H1 (cell line): ENCODE measurements at places on chromosomes 5 and 9.

GRCh38 chr9:92726348-92726747 lies 38.3 kb downstream of the BICD2 start:
- peak; percentile 34 for DNase-seq

DNA sequence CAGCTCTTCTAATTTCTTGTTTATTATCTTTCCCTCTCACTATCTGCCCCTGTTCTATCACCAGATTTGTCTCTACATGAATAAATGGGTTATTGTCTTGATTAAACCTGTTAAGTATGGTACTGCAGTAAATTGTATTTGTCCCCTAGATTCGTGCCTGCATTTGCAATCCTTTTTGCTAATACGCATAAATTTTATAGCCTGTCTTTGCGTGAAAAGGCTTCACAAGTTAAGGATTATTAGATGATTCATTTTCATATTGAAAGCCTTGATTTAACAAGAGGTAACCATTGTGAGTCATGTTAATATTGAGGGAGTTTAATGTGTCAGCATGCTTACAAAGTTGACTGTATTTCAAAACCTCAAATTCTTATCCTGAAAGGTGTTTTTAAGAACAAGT lies 204.6 kb downstream of the PCSK1 start:
- DNase-seq, result no peak

GRCh38 chr9:107948601-107949000 lies 459.0 kb upstream of the KLF4 start:
- DNase-seq, result no peak

GRCh38 chr5:1164696-1165630 lies 36.4 kb upstream of the SLC6A19 start:
- DNase-seq, result no peak

- peak; percentile 14 for DNase-seq
Measured at GRCh38 chr9:15300218-15300617, 6.8 kb downstream of the TTC39B start.

DNA sequence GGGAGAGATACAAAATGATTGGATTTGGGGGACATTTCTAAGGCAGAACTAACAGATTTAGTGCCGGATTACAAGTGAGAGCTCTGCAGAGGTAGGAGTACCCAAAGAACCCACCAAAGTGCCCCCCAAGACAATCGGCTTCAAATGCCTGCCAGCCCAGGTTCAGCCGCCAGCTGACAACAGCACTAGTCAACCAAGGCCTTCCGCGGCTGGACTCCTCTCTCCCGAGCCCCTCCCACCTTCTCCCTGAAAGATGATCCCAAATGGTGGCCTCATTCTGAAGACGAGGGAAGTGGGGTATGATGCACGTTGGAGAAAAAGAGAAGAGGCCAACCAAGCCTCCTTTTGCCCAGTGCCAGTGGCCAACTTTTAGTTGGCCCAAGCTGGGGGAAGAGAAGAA lies 210.4 kb upstream of the SLC30A5 start:
- no peak for DNase-seq

DNA sequence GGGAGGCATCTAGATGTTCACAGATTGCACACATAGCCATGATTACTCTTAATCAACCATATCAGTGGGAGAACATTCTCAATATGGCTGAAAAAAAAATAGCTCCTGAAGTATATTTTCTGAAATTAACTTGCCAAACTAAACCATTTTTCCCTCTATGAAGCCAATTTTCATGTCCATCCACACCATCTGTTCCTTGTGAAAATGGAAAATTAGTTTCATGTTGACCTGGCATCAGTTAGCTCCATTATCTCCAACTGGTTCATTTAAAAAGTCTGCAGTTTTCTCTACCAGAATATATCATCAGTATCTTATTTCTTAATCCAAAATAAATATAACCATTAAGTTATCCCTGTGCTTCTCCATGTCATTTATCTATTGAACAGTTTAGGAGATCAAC lies 138.8 kb upstream of the CDH10 start:
- DNase-seq, result no peak

GRCh38 chr5:139746691-139747582 lies 48.7 kb upstream of the PSD2 start:
- no peak for DNase-seq

GRCh38 chr9:129582855-129583254 lies 38.0 kb downstream of the C9orf50 start:
- no peak for DNase-seq

GRCh38 chr5:79255786-79256557 lies 20.0 kb downstream of the JMY start:
- DNase-seq, result peak; percentile 78

- DNase-seq, result no peak
Measured at GRCh38 chr5:122972877-122973276, 63.6 kb downstream of the PPIC start.

DNA sequence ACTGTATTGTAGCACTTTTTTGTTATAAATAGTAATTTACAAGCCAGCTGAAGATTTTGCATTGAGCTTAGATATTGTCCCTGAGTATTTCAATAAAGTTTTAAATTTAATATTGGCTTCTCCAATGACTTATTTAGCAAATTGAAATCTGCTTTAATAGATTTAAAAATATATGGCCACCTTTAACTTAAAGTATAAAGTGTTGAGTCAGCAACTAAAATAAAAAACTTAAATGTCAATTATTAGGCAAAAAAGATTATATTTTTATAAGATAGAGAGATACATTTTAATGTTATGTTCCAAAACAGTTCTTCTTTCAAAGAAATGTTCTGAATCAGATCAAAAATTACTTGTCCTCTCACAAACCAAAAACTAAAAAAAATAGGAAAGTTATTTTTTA lies 60.7 kb downstream of the OSMR start:
- DNase-seq, result no peak

- DNase-seq, result no peak
Measured at GRCh38 chr9:83382421-83382820, 155.8 kb downstream of the FRMD3 start.

GRCh38 chr9:16289639-16290038 lies 580.8 kb downstream of the BNC2 start:
- DNase-seq, result no peak

GRCh38 chr5:172102218-172102870 lies 85.7 kb downstream of the STK10 start:
- DNase-seq, result no peak

GRCh38 chr9:130946766-130947617 lies 7.9 kb upstream of the FIBCD1 start:
- no peak for DNase-seq

GRCh38 chr9:135813671-135814290 lies 93.6 kb downstream of the CAMSAP1 start:
- no peak for DNase-seq

DNA sequence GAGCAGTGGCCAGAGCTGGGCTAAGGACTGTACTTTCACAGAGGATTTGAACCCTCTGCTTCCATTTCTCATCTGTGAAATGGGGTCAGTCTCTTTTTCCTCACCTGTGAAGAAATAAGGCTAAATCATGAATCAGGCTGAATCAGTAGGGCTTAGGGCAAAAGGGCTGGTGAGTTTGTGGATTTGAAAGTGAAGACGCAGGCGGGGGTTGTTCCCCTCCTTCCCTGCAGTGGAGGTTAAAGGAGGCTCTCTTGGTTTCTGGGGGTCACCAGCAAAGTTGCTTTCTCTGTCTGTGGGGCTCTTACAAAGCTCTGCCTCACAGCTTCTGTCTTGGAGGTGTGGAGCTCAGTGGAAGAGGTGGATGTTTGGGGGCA lies 17.6 kb upstream of the NDST1 start:
- DNase-seq, result no peak

- DNase-seq, result no peak
Measured at GRCh38 chr5:138874771-138875551, at the start of gene LRRTM2. TSS of gene LRRTM2 (minus strand) at chr5:138875335. CDS start at chr5:138874911, 424 bp downstream.

- DNase-seq, result no peak
Measured at GRCh38 chr5:157387683-157388093, 72.3 kb upstream of the NIPAL4 start.

GRCh38 chr5:165538065-165538464 lies 2032.6 kb downstream of the MAT2B start:
- no peak for DNase-seq

GRCh38 chr9:133471551-133472276 lies 7.2 kb downstream of the SLC2A6 start:
- no peak for DNase-seq

GRCh38 chr5:128630121-128630520 lies 92.1 kb upstream of the FBN2 start:
- no peak for DNase-seq

DNA sequence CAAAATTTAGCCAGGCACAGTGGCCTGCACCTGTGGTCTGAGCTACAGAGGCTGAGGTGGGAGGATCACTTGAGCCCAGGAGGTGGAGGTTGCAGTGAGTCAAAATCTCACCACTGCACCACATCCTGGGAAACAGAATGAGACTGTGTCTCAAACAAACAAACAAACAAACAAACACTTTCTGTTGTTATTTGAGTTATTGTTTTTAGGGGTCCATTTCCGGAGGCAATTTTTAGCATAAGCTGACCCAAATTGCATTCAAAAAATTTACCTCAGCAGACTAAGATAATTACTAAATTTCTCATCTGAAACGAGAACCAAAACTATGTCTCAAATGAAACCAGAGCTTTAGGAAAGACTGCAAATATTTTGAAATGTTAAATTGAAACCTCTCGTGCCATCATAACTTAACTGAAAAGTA lies 1485.1 kb downstream of the EFNA5 start:
- DNase-seq, result no peak

DNA sequence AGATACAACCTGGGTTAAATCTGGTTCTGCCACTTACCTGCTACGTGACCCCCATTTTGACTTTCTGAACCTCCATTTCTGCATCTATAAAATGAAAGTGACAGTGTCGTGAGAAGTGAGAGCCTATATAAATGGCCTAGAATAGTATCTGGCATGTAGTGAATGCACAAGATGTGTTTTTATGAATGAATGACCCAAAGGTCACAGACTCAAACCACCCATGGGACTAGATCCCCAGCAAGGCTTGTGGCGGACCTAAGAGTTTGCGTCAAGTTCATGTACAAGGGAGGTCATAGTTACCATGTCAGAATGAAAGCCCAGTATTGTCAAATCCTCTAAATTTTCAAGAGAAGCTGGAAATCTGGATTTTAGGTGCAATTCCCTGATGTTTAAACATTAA lies 11.2 kb upstream of the SETD9 start:
- no peak for DNase-seq

GRCh38 chr9:108271646-108272348 lies 584.0 kb downstream of the ACTL7B start:
- DNase-seq, result no peak

- no peak for DNase-seq
Measured at GRCh38 chr5:171801-172331, 19.4 kb upstream of the LRRC14B start.

DNA sequence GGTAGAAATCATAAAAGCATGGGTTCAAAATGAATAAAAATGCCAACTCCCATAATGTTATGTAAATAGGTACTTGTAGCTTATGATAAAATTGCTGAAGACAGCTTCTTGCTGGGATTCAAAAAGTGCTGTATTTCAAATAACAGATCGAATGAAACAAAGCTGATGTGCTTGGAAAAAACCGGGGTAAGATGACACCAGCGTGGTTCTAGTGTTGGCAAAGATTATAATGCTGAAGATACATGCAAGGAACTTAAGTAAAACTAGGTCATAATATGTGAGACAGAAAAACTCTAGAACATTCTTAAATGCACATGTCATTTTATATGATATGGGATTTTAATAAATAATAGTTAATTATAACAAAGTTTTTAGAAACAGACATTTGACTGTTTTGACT lies 44.4 kb upstream of the APC start:
- DNase-seq, result no peak

- DNase-seq, result no peak
Measured at GRCh38 chr9:715300-715699, 126.2 kb upstream of the DMRT1 start.

DNA sequence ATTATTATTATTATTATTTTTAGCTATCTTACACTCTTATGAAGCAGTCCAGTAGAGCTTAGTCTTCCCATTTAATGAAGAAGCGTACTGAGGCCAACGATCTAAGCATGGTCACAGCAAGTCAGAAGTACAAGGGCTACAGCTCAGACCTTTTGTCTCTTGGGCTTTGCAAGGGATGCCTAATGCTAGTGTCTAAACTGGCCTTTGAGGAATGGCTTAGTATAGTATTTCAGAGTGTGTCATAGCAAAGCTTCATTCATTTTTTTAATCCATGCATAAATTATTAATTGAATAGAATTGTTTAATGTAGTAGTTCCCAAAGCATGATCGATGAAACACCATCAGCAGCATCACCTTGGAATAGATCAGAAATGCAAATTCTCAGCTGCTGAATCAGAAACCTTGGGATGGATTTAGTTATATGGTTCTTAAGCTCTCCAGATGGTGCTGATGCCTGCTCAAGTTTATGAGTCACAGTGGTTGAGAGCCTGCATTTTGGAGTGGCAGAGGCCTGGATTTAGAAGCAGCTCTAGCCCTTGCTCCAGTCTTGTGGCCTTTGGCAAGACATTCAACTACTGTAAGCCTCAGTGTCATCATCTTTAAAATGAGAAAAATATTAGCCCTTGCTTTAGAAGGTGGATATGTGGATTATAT lies 6.1 kb downstream of the IL12B start:
- no peak for DNase-seq

DNA sequence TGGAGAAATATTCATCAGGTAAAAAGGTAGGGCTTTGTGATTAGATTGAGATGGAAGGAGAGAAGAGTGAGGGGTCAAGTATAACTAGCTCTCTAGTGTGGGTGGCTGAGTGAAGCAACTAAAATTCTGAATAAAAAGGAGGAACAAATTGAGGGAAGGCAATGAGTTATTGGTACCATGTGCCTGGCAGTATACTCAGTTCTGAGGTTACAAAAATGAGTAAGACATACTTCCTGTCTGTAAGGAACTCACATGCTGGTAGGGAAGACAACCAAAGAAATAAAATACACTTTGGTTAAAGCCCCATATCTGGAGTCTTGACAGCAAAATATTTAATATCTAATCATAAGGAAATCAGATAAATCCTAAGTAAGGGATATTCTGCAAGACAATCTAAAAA lies 476.8 kb upstream of the C9orf72 start:
- DNase-seq, result no peak

GRCh38 chr5:166356096-166356495 lies 1935.3 kb upstream of the WWC1 start:
- DNase-seq, result no peak

- no peak for DNase-seq
Measured at GRCh38 chr9:123150708-123151503, 117.4 kb downstream of the GPR21 start.

DNA sequence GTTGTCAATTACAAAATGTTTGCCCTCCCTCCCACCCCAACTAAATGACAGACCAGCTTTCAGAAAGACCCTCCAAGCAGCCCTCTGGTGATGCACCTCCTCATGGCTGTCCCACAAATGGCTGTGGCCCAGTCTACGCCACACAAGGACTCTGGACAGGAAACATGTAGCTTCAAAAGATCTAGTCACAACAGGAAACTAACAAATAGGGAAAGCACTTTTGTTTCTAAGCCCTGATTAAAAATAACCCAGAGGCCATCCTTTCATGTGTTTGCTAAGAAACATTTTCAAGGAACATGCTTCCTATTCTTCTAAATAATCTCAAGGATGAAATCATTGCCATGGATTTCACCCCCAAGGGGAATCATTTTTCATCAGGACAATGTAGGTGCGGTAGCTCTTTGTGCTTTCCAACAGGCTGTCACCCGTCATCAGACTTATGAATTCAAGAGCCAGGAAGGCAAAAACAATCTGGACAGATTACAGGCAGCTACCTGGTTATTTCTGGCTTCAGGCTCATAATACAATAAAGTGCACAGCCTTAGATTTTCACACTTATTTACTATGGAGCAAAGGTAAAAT lies 20.1 kb downstream of the PCSK1 start:
- no peak for DNase-seq

- DNase-seq, result no peak
Measured at GRCh38 chr5:156414391-156414790, 87.4 kb downstream of the SGCD start.

- DNase-seq, result no peak
Measured at GRCh38 chr9:120924698-120925534, 1.7 kb downstream of the TRAF1 start.
